ENCODE measurements at places on chromosomes 13 and 19.

- no peak for DNase-seq
These were observed 277.8 kb downstream of the ABCC4 start for GRCh38 chr13:95023405-95023804.

- DNase-seq = no peak
These were observed 119.3 kb downstream of the COL4A1 start for GRCh38 chr13:110187641-110188161.

DNA sequence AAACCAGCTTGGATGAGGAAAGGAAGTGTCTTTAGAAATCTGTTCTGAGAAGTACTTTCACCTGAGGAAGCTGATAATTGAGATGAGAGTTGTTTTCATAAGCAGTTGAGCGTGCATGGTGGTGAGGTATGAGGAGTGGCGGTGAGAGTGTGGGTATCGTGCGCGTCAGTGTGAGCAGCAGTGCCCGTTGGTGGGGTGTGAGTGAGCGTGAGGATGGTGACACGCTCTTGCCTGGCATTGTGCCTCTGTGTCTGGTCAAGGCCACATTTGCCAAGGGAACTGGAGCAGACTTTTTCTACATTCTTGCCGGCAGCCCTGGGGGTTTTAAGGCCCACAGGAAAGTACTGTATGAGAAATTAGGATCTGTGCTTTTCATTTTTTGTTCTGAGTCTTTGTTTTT lies 36.5 kb upstream of the TEX29 start:
- DNase-seq = no peak

DNA sequence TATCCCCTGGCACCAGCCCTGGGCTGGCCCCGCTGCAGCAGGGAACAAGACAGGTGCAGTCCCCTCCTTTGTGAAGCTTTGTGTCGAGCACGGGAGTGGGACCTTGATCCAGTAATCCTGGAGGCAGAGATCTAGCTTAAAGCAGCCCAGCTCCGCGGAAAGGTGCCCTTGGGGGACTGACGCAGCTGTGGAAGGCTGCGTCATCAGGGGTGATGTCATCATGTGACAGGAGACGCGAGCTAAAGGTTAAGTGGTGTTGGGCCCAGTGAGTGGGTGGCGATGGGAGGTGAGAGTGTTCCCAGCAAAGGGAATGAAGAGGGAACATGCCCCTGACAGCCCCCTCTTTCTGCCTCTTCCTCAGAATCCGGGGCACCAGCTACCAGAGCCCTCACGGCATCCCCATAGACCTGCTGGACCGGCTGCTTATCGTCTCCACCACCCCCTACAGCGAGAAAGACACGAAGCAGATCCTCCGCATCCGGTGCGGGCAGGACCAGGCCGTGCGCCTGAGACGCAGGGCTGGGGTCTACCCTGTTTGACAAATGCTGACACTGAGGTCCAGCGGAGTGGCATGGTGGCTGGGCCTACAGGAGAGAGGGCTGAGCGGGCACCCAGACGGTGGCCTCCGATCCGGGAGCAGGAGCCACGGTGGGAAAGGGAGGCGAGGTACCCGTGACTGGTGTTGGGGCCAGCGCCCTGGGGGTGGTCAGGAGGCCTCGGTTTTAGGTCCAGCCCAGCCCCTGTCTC lies 2.6 kb downstream of the LHB start:
- DNase-seq = no peak

DNA sequence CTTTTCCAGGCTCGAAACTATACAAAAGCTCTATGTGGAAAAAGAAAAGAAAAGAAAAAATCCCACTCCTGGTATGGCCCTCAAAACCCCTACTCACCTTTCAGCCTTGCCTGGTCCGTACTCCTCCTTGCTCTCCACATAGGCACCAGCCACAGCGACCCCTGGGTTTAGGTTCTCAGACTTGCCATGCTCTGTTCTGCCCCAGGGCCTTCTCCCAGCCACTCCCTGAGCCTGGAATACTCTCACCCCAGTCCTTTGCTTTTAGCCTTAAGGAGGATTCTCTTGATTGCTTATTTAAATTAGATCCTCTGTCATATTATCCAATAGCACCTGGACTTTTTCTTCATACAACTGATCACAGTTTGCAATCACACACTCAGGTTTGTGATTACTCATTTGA lies 522.5 kb downstream of the DIAPH3 start:
- no peak for DNase-seq

DNA sequence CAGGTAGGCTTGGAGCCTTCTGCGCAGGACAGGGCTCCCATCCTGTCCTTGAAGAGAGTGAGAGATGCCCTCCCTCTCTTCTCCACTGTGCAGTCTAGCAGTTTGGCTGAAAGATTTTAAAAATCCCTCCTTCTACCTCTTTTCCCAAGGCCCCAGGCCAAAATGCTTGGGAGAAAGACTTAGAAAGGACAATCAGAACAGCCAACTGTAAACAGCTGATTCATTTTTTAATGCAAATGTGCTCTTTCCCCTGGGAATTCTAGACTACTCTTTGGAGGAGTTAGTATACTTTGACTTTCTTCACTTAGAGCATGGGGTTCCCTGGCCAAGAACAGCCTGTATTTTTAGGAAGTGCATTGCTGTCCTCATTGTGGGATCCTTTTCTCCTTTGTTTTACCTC lies 398.9 kb downstream of the GPC6 start:
- no peak for DNase-seq

DNA sequence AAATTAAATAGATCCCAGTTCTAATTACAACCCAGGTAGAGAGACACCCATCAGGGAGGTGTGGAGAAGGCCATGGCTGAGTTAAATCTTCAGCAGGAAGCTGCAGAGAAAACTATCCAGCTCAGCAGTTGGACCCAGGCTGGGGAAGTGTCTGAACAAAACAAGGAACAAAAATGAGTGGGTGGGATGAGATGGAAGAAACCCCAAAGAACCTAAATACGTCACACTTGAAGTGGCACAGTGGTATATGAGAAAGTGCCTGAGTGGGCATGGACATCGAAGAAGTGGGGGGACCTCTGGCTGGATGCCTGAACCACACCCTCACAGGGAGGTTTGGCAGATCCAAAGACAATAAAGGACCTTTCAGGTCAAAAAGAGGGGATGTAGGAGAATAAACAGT lies 3.5 kb upstream of the EPHX3 start:
- DNase-seq = no peak

- peak; percentile 33 for DNase-seq
These were observed 12.7 kb downstream of the STK24 start for GRCh38 chr13:98564204-98564603.

GRCh38 chr13:73244467-73244866 lies 185.7 kb downstream of the KLF5 start:
- DNase-seq = no peak

- DNase-seq = no peak
These were observed 5.5 kb downstream of the RPL28 start for GRCh38 chr19:55391191-55391670.

DNA sequence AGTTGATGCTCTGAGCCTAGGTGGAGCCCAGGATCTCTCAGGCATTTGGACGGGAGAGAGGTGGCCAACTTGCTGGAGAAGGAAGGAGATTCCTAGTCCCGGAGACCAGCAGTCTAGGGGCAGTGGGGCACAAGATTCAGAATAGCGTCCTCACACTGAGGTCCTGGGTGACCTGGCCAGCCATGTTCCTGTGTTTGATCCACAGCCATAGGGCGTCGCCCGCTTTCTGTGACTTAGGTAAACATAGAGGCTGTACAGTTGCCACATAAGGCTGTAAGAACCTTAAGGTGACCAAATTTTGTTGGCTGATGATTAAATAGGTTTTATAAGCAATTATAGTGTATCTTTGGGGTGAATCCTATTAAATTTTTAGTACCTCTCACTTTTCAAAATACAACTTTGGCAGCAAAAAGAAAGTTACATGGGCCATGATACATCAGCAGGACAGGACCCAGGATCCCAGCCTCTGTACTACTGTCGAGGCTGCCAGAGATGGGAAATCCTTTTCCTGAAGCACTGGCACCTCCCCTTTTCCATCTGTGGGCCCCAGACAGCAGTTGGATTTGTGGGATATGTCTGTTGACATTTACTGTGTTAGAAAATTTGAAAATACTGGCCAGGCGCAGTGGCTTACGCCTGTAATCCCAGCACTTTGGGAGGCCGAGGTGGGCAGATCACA lies 37.5 kb downstream of the TSSK6 start:
- no peak for DNase-seq

- DNase-seq = no peak
These were observed 37.3 kb downstream of the KDM4B start for GRCh38 chr19:5006201-5006600.

DNA sequence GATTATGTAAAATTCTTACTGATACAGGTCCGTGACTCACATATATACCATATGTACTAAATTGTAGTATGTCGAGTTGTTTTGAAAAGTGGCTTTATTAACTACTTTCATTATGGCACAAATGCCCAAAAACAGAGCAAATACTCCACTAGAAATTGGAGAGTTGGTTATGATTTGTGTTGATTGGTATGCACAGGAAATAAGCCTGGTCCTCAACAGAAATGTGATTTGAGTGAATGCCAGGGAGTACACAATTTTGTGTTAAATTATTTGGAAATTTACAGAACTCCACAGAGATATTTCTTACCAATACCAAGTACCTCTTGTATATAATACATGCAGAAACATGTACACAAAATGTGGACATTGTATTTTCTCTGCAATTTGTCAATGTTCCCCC lies 676.7 kb downstream of the PCDH9 start:
- DNase-seq = no peak

DNA sequence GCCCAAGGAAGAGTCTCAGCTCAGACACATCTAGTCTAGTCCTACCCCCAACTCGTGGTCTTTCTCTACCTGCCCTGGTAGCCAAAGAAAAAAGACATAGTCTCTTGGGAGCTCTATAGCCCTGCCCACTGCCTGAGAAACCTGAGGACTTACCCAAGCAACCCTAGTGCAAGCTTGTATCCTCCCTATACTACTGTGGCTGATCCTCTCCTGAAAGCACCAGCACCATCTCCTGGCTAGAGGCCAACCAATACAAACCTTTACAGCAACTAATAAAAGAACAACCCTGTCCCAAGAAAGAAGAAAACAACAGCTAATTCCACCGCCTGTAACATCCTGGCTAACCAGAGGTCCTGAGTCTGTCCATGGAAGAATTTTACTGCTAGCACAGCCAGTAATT lies 532.4 kb downstream of the SLITRK6 start:
- no peak for DNase-seq

DNA sequence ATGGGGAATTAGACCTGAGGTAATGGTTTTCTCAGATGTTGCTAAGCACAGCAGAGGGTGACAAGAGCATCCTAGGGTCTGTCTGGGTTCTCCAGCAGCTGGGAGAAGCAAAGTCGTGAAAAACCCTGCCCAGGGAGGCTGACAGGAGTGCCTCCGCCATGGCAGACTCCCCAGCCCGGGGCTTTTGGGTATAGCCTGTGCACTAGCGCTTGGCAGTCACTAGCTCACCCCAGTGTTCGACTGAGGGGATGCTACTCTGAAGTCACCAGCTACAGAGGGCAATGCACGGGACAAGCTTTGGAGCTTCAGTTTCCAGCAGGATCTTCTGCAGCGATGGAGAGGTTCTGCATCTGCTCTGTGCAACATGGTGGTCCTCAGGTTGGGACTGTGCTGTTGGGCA lies 87.5 kb downstream of the ING1 start:
- DNase-seq = peak; percentile 16

- DNase-seq = no peak
These were observed 354.8 kb downstream of the SUCLA2 start for GRCh38 chr13:47646298-47646697.

- DNase-seq = no peak
These were observed 259.4 kb downstream of the FGF14 start for GRCh38 chr13:102142473-102142826.

- DNase-seq = peak; percentile 77
These were observed 50.0 kb upstream of the GPR183 start for GRCh38 chr13:99357131-99357596.

- DNase-seq = no peak
These were observed 37.7 kb downstream of the RAP2A start for GRCh38 chr13:97471711-97472110.

- DNase-seq = no peak
These were observed 1851.7 kb downstream of the PCDH9 start for GRCh38 chr13:65378484-65378883.

DNA sequence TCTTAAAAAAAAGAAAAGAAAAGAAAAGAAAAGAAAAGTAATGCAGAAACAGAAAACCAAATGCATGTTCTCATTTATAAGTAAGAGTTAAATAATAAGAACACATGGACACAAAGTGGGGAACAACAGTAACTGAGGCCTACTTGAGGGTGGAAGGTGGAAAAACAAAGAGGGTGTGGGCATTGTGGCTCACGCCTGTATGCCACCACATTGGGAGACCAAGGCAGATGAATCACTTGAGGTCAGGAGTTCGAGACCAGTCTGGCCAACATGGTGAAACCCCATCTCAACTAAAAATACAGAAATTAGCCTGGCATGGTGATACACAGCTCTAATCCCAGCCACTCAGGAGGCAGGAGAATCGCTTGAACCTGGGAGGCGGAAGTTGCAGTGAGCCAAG lies 8.1 kb downstream of the ZNF708 start:
- peak; percentile 42 for DNase-seq

DNA sequence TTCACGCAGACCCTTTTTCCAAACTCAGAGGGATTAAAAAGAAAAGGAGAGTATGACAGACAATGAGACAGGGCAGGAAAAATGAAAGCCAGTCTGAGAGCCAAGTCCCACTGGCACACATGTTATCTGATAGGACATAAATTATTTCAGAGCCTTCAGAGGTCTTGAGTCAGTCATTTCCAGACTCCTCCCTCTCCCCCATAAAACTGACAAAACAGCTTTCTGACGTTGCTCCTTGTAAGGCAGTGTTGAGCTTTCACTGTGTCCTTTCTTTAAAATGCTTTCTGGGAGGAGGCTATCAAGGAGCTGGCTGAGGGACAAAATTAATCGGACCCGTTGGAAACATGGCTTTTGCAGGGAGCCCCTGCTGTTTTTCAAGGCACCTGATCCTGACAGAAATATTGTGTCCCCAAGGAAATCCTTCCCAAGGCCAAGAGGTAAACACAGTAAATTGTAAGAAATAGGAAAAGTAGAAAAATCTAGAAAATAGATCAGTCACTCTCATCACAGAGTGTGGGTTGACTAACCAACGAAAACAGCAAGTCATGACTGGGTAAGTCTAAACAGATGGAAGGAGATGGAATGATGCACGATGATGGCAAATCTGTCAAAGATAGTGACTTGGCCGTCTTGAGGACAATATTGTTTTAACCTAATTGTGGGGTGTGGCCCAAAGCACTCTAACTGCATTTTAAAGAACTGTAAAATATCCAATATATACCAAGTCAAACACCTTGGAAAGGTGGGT lies 89.7 kb downstream of the DCT start:
- no peak for DNase-seq

Measured in activated CD8-positive, alpha-beta T cell treated with anti-CD3 and anti-CD28 coated beads for 36 hours (primary cell).